Activated T-helper 17 cell treated with anti-CD3 and anti-CD28 coated beads, Interleukin-2, amount 50 U/mL, for 72 hours (primary cell): ENCODE measurements at places on chromosomes 7 and 10.

DNA sequence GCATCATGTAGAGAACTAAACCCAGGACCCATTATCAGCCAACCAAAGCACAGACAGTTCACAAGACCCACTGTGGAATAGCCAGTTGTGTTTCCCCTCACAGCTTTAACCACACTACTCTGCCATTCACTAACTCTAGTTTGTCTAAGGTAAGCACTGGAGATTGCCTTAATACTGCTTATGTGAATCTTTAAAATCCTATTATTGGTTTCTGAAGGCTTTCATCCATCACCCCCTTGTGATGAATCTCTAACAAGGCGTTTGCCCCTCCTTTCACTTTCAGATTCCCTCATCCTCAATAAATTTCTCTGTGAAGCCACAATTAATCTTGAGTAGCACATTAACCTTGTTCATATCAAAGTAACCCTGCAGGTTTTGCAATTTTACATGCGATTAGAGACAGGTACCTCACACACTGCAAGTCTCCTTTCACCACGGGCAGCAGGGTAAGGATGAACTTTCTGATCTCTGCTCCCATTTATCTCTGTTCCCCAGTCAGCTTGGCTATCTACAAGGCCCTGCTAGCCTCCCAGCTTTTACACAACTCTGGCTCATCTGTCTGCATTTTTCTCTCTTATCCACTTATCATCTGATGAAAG is 785.6 kb downstream of the REEP3 start:
- no peak for ATAC-seq

DNA sequence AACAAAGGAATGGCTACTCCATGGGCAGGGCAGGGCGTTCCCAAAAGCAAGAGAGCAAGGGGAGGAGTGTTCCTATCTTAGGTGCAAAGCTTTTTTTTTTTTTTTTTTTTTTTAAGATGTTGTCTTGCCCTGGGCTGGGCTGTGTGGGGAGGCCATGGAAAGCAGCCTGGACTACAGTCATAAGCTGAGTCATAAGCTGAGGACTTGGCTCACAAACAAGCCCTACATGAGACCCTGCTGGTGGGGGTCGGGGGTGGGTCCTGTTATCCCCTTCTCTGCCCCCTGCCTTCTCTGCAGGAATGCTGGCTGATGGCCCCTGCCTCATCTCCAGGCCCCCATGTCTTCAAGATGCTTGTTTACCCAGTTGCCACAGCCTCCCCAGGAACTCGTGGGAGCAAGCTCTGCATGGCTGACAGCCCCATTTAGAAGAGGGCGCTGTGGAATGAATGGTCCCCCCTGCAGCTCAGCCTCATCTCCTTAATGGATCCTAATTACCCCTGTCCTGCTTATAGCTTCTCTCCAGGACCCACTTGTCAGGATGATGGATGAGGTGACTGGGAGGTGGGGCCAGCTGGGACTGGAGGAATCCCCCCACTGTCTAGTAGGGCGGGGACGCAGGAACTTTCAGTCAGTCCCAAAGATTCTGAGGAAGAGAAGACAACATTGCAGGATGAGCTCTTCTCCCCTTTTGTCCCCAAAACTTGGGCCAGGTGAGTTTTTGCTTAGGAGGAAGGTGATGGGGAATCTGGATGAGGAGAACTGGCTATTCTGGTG is 340.8 kb upstream of the PODXL start:
- ATAC-seq: no peak

DNA sequence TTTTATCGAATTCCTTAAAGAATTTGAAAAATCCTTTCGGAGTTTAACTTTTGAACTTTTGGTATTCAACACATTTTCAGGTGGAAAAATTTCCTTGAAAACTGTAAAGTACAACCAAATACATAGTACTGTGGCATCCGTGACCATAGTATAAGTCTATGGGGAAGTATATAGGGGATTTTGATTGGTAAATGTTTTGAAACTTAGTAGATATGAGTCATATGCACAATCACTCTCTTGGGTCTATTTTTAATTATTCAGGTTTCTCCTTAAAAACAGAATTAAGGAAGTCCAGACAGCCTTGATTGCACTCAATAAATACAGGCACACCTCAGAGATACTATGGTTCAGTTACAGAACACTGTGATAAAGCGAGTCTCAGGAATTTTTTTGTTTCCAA is 64.2 kb downstream of the AVL9 start:
- ATAC-seq: peak; percentile 31

- peak; percentile 35 for ATAC-seq
Measured at GRCh38 chr7:130732980-130733930, 752 bp downstream of the KLF14 start.

- ATAC-seq: no peak
Measured at GRCh38 chr7:22865602-22865960, 42.9 kb upstream of the TOMM7 start.

GRCh38 chr10:130974166-130974565 is 337.4 kb downstream of the TCERG1L start:
- no peak for ATAC-seq

GRCh38 chr10:52682766-52683165 is 89.8 kb downstream of the MBL2 start:
- ATAC-seq: no peak

- peak; percentile 99 for ATAC-seq
Measured at GRCh38 chr7:148856891-148857290, 27.2 kb downstream of the EZH2 start.

- ATAC-seq: no peak
Measured at GRCh38 chr7:151930695-151931094, 25.6 kb upstream of the GALNTL5 start.

GRCh38 chr10:126736727-126737126 is 66.2 kb upstream of the C10orf90 start:
- no peak for ATAC-seq

GRCh38 chr7:127888411-127888810 is 142.8 kb downstream of the LRRC4 start:
- ATAC-seq: no peak

DNA sequence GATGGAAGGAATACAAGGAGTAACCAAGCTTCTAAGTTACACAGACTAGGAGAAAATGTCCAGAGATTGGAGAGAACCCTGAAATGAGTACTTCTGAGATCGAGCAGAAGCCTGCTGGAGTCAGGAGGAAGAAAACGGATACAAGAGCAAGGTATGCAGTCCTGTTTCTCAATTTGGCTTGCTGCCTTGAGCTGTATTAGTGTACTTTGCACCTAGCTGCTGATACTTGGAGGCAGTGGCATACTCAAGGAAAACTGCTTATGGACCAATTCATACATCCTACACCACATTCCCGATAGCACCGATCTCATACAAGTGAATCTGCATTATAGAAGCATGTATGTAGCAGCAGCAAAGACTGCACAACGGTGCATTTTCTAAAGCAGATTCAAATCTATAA is 14.4 kb downstream of the PIP4K2A start:
- no peak for ATAC-seq

DNA sequence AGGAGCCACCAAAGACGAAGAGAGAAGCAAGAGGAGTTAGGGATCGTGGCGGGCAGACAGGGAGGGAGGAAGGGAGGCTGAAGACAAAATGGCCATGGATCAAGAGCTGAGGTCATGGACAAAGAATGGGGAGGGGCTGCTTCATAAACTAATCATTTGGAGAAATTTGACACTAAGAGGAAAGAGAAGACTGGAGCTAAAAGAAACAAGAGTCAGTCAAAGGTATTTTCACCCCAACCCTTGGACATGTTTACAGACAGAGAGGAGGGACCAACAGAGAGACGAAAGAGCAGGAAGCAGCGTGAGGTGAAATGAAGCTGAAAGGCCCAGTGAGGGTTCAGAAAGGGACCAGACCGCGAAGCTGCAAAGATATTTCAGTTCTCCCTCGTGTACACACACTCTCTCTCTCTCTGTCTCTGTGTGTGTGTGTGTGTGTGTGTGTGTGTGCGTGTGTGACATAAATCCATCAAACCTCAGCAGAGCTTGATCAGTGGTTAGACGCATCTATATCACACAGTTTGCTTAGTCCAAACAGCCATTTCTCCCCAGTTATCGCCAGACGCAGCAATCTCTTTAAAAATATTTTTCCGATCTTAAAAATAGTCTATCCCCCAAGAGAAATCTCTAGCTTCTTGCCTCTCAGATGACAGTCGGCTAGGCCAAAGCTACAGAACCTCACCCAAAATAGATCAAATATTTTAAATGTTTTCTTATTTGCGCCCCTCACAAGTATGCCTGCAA is 12.5 kb upstream of the CALD1 start:
- ATAC-seq: no peak

GRCh38 chr7:5360451-5360850 is 63.2 kb downstream of the TNRC18 start:
- ATAC-seq: no peak

DNA sequence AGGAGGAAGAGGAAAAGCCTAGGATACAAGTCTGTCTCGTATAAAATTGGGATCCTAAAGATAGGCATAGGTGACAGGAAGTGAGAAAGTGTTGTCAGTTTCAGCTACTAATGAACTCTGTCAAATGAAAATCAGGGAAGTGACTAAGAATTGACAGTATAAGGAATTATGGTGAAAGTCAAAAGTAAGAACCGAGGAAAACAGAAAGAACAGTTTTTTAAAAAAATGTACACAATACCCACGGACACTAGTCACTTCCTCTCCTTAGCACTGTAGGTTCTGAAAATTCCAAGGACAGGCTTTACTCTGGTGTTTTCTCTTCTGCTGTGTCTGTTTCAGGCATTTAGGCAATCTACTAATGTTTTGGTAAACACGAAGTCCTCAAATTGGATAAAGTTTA is 42.3 kb downstream of the ATAD1 start:
- peak; percentile 59 for ATAC-seq

DNA sequence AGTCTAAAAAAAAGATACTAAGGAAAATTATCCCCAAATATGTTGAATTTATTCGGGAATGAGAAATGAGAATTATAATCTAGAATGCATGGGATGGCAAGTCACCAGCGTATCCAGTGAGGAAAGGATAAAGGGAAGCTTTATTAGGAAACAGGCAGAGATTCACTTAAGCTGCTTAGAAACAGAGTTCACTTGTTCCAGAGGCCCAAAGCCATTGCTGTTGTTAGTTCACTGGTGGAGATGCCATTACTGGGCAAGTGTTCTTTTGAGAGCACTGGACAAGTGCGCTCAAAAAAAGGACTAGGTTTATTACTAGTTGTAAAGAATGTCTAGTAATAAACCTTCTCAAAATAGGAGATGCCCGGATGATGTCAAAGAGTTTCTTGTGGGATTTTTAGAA is 51.2 kb downstream of the MICU1 start:
- ATAC-seq: no peak

DNA sequence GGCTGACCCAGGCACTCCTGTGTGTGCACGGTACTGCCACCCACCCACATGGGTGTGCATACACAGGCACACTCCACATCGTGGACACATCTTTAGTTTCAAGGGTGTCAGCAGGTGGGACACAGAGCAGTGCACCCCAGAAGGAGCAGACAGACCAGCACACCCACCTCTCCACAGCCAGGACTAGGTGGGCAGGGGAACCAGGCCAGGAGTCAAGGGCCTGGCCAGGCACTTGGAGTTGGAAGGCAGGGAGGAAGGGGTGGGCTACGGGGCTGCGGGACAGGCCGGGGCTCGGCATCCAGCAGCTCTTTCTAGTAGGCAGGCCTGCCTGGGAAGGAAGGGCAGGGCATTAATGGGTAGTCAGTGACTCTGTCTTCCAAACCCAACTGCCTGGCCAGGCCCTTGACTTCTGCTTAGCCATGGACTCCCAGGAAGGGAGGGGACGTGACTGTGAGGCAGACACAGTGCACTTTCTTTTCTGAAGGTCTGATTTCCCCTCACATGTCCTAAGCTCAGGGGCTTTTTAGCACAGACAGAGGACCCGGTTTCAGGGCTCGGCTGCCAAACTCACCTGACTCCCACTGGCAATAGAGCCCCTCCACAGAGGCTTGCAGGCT is 14.6 kb downstream of the RASGEF1A start:
- no peak for ATAC-seq

- no peak for ATAC-seq
Measured at GRCh38 chr7:112211348-112211907, 4.9 kb downstream of the ZNF277 start.

DNA sequence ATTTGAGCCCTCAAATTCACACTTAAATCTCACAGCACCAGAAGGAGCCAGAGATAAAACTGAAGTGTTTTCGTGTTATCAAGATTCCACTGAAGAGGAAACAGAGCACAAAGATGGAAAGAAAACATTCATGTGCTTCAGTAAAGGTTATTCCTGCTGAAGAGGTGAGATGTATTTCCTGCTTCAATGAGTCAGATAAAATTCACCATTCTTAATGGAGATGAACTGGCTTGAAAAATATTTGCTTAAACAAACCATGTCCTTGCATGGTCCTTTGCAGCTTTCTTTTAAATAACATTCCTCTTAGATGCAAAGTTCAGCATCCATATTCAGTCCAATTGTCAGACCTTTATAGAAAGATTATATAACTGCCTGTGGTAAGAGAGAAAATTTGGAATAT is 294.2 kb downstream of the IPMK start:
- no peak for ATAC-seq

DNA sequence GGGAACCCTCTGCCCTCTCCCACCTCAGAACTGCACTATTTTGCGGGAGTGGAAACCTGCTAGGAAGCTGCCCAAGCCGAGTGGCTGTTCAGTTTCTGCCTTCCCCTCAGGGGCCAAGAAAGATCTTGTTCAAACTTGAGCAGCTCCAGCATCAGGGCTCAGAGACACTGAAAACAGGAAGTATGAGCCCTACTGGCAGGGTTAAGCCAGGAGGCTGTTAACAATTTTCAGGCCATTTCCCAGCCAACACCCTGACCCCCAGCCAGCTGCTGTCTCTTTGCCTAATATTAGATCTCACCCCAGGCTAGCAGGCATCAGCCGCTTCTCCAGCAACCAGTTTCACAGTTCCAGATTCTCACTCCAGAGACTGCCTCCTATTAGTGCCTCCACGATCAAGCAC is 9.2 kb downstream of the PLAU start:
- no peak for ATAC-seq

DNA sequence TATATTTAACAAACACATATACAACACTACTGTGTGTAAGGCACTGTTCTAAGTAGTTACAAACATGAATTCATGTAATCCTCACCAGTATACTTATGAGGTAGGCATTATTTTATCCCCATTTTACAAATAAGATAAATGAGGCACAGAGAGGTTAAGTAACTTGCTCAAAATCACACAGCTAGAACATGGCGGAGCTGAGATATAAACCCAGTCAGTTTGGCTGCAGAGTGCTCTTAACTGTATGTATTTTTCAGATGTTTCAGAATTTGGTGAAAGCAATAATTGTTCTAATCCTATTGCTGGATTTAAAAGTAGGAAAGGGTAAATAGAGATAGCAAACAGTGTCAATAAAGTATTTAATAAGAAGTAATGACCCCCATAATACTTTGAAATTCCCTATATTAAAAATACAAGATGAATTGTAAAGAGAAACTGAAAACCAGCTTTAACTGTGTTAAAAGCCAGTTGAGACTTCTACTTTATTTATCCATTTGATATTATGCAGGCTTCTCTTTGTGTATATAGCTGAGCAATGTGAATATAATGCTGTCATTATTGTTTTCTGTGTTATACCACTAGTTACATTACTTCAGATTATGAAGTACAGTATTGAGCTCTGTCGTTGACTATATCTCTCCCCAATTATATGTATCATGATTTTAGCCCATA is 32.3 kb upstream of the RPA3 start:
- no peak for ATAC-seq

DNA sequence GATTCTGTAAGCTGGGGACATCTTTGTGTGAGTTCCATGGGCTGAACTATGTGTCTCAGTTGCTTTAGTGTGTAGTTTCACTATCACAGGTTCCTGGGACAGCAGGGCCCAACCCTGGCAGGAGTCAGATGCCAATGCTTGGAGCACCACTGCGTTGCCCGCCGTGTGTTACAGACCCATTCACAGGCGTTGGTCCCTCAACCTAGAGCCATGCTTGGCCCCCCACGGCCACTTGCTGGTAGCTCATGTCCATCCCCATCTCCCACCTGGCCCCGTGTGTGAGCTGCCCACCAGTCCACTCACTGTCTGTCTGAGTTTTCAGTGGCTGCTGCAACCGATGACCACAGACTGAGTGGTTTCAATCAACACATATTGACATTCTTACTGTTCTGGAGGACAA is 546.9 kb downstream of the TCERG1L start:
- ATAC-seq: no peak
